Tibial nerve (tissue), 4 donors: ENCODE measurements at places on chromosomes 2 and 18. TPM values are rescaled to one million over a fixed set of nuclear protein-coding genes. Genes with fewer than 3 reads are reported as not detected.

GRCh38 chr2:62038975-62039771 is 133.7 kb downstream of the COMMD1 start:
- no peak overlapping the region for H3K27ac ChIP-seq
- DNase-seq = no peak
- no peaks in the 10 kb centered on the region for H3K4me1 ChIP-seq
- no peaks in the 10 kb centered on the region for H3K36me3 ChIP-seq
- no peaks in the 10 kb centered on the region for H3K27me3 ChIP-seq

GRCh38 chr2:39390216-39390615 is 46.9 kb downstream of the MAP4K3 start:
- DNase-seq = no peak
- no peak overlapping the region for H3K27ac ChIP-seq
- H3K4me1 ChIP-seq = peaks cover 14% of the 10 kb centered on the region
- no peak overlapping the region for H3K4me3 ChIP-seq
- H3K27me3 ChIP-seq = no peaks in the 10 kb centered on the region

The HOXD4 gene
- 17.1 TPM for total RNA-seq

- DNase-seq = no peak
- no peaks in the 10 kb centered on the region for H3K27me3 ChIP-seq
- H3K4me1 ChIP-seq = peaks cover 4% of the 10 kb centered on the region
Measured at GRCh38 chr2:26778507-26778906, 7.3 kb upstream of the CENPA start.

The POTEJ gene
- total RNA-seq = not detected

DNA sequence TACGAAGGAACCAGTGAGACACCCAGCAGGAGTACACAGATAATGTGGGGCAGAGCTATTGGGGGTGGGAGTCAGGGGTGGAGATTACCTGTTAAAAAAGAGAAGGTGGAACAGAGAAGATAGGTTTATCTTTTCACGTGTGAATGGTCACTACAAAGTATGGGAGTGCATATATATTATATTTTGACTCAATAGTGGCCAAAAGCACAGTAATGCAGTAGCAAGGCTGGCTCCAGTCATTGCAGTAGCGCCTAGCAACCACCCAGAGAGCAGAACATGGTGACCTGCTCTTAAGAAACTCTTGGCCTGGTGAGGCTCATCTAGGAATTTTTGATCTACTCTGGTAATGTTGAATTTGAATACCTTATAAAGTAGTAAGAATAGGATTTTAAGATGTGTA is 1.0 kb downstream of the IMPACT start:
- H3K36me3 ChIP-seq = no peaks in the 10 kb centered on the region
- peak overlapping the region; percentile 79 for H3K4me3 ChIP-seq
- no peaks in the 10 kb centered on the region for H3K27me3 ChIP-seq
- H3K27ac ChIP-seq = no peak overlapping the region
- H3K4me1 ChIP-seq = peaks cover 14% of the 10 kb centered on the region

The DUSP11 gene
- total RNA-seq = 34.1 TPM
